Left cardiac atrium (tissue), 4 donors: ENCODE measurements at places on chromosomes 1 and 21. TPM values are rescaled to one million over a fixed set of nuclear protein-coding genes. Genes with fewer than 3 reads are reported as not detected.

Gene FBXO28
- total RNA-seq, result 17.3 TPM

Gene INSRR
- 0.05 TPM for total RNA-seq

Gene MYBPH
- total RNA-seq, result not detected

Gene GABRD
- total RNA-seq, result 0.29 TPM

Gene RNU1-3
- total RNA-seq, result 5,988 TPM

Gene F5
- total RNA-seq, result 17.8 TPM
